ENCODE measurements at places on chromosomes 4 and X.

DNA sequence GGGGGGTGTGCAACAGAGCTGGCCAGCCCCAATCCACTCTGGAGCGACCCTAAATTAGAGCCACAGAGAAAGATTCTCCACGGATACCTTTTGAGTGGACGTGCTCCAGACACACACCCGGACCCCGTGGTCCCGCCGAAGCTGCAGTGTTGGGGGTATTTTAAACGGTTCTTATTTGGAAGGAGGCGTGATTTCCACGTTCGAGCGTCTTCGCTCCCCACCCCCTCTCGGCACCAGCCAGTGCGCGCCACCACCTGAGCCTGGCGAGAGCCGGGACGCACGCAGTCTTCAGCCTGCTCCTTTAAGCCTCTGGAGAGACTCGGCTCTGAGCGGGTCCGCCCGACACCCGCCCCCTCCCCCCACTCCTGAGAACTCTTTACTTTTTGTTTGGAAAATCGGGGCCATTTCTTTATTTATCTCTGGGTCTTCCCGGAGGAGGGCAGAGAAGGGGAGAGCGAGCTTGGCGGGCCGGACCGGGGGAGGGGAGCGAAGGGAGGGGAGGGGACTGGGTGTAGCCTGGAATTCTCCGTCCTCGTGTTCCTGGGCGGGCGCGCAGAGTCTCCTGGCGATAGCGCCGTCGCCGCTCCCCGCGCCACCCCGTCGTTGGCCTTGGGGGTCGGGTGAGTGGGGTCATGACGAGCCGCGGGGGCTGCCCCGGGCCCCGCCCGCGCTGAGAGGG lies 668 bp upstream of the PTCHD1 start:
- no peak for DNase-seq

DNA sequence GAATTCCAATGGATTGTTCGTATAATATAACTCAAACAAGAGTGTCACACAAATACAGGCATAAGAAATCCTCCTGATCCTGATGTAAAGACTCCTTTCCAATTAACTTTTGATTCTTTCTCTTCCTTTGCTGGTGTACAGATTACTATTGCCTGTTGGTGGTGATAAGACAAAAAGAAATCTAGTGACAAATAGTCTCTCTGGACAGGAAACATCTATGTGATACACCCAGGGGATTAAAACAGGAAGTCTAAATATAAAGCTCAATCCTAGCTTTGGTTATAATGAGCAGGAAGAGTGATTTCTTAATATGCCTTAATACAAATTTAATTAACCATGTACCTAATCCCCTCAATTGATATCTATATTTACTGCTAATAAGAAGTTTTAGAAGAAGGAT lies 45.1 kb downstream of the ARHGEF6 start:
- DNase-seq: no peak

DNA sequence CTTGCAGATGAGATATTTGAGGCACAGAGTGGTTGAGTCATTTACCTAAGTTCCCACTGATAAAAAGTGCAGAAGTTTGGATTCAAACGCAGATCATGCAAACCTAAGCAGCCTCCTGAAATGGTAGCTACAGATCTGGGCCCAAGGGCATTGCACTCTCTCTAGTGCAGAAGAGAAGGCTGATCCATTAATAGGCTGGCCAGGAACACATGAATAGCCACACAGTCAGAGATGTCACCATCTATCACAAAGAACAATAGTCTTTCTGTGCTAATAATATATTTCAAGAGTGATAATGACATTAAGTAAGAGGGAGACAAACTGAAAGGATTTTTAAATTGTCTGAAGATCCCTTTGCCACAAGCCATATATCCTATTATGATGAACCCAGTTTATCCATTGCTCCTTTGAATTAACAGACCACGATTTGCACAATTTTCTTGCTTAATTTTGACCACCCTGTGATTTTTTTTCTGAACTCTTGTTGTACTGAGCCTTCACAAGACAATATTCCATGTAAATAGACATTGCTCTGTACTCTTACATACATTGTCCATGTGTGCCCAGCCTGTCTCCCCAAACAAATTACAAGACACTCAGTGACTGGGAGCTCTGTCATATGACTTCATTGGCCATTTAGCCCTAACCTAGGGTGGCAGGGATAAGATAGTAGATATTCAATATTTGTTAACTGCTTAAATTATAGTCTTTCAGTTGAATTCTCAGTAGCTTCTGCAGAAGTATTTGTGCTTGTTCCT lies 112.4 kb upstream of the RBPJ start:
- peak; percentile 34 for DNase-seq

GRCh38 chr4:52959541-52959940 lies 97.4 kb downstream of the RASL11B start:
- no peak for DNase-seq

GRCh38 chr4:182923366-182923765 lies 6.2 kb upstream of the DCTD start:
- DNase-seq: no peak

GRCh38 chr4:176979416-176979815 lies 186.7 kb upstream of the VEGFC start:
- DNase-seq: no peak

GRCh38 chrX:94686071-94686470 lies 1012.1 kb downstream of the FAM133A start:
- no peak for DNase-seq

GRCh38 chr4:94870146-94870545 lies 112.4 kb downstream of the BMPR1B start:
- DNase-seq: no peak

GRCh38 chr4:72471816-72472215 lies 97.2 kb downstream of the ADAMTS3 start:
- DNase-seq: no peak

DNA sequence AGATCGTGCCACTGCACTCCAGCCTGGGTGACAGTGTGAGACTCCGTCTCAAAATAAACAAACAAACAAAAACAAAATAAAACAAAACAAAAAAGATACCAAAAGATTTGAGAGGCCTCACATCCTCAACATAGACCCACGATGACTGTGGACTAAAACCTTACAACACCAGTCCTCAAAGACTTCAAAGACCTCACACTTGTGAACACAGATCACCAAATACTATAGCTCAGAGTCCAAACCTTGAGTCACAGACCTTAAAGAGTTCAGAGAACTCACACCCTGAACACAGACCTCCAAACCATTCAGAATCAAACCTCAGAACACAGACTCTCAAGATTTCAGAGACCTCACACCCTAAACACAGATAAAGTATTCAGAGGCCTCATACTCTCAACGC lies 12.7 kb upstream of the PAGE4 start:
- DNase-seq: no peak

DNA sequence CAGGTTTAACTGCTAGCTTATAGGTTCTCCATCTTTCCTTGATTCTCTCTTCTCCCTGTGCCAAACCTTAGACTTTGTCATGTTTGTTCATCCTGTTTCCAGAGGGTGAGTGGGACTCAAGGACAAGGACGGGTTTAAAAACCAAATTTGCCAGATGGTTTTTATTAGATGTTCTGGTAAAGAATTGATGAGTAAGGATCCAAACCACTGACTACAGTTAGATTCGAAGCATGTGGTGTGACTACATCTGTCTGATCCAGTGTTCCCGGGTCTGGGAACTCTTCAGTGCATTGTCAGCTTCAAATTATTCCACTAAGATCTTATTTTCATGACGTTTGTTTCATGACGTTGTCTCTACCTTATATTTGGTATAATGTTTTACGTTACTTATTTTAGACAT lies 37.5 kb downstream of the MTMR1 start:
- no peak for DNase-seq

- DNase-seq: peak; percentile 7
These were observed 93.5 kb upstream of the SLC6A14 start for GRCh38 chrX:116342903-116343302.

GRCh38 chrX:144901521-144901920 lies 345.8 kb upstream of the SPANXN1 start:
- no peak for DNase-seq

DNA sequence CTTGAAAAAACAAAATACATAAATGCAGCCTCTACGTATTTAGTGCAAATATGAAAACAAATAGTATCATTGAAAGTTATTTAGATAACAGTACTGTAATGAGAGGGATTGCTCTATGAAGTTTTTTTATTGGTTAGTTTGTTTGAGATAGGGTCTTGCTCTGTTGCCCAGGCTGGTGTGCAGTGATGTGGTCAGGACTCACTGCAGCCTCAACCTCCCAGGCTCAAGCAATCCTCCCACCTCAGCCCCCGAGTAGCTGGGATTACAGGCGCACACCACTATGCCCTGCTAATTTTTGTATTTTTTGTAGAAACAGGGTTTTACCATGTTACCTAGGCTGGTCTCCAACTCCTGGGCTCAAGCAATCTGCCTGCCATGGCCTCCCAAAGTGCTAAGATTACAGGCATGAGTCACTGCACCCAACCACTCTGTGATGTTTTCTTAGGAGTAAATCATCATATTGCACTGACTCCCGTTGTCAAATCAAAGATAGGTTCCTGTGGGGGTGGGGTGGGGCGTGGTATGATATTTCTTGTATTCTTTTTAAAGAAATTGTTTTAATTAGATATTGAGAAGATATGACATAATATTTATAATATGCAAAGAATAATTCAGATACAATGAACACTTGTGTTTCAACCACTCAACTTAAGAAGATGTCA lies 75.8 kb downstream of the ATG4A start:
- no peak for DNase-seq

- DNase-seq: no peak
These were observed 11.0 kb upstream of the SH3BP2 start for GRCh38 chr4:2781911-2782310.
